ENCODE measurements at places on chromosomes 4 and X.

DNA sequence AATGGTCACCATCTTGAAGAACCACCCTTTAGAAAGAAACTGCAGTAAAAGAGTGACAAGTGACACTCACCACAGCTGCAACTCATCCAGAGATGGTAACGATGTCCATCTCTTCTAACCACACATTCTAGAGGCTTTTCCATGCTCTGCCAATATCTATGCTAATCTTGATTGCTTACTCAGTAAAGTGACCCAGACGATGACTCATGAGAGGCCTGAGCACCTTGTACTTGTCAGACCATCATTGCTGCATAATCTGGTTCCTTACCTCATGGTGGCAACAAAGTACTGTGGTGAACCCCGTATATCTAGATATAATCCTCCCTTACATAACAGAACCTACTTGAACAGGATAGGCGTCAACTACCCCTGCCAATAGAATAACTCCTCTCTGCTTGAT, 75.6 kb downstream of the CCNG2 start:
- no peak for DNase-seq

DNA sequence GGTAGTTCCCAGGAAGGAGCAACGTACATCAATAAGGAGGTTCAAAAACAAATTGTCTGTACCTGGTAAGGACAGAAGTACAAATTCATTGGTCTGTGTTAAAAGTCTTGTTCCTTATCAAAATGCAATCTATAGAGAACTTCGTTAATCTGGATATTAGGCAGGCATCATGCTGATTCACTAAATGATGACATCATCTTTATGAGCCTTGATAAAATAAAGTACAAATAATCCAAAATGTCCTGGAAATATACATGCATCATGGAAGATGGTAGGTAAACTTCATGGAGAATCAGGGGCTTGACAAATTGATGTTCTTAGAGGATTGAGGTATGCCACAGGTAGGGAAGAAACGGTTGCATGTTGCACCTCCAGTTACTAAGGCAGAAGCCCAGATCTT, 433.9 kb downstream of the TRIML1 start:
- DNase-seq = no peak

DNA sequence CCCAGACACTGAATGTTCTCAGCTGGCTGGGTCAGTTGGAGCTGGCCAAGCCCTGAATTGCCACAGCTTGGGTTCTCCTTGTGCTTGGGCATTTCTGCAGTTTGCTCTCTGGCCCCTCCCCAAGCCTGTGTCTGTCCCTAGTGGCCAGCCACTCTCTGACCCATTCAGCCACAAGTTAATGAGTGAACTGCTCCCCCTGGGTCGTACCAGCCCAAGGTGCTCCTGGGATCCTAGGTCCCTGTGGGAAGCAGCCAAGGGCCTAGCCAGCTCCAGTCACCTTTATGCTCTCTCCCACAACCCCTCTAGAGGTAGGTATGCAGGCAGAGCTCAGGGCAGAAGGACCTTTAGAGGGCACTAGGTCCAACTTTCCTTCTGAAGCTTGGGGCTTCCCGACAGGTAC, 51.5 kb downstream of the STARD8 start:
- no peak for DNase-seq

GRCh38 chr4:123114915-123115756, 192.7 kb upstream of the NUDT6 start:
- no peak for DNase-seq

- no peak for DNase-seq
Observed at GRCh38 chr4:177351622-177352244, 42.1 kb downstream of the NEIL3 start.

DNA sequence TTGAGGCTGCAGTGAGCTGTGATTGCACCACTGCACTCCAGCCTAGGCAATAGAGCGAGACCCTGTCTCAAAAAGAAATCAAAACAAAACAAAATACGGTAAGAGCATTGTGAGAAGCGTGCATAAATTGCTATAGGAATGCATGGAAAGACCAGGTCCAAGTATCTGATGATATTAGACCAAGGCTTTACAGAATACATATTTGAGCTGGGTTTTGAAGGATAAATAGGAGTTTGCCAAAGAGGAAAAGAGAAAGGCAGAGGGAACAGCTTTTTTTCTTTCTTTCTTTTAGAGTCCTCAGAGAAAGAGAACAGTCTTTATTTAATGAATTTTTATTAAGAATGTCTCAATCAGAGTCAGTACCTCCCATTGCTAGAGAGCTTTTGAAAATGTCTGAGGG, 79.5 kb upstream of the PRPS1 start:
- DNase-seq = no peak

- DNase-seq = no peak
Observed at GRCh38 chrX:126394681-126395080, 157.9 kb downstream of the DCAF12L1 start.

DNA sequence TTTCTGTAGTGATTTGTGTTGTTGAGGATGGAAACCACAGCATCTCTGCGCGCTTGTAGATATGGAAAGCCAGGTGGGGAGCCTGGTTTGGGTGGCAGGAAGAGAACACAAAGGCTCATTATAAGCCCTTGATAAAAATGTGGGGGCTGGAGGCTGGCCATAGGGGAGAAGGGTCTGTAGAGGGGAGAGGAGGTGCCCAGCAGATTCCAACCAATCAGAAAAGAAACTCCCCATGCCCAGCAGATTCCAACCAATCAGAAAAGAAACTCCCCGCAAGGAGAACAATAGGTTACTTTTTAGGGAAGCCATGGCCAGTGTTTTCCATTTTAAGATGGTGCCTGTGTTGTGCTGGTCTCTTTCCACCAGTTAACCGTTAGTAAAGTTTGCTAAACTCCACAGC, 9.8 kb upstream of the CENPU start:
- no peak for DNase-seq

DNA sequence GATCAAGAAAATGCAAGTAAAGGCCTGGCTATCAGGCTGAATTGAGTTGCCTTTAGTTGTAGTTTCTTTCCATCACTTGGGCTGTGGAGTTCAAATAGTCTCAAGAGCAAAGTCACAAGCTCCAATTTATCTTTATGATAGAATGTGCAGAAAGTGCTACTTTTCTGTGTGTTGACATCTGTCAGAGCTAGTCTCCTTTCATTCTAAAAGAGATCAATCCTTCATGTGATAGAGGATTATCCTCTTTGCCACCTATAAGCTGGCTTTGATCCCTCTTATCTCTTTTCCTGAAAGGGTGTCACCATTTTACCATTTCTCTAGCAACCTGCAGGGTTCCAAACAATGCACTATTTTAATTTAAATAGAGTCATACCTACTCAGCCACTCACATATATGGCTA, 224.9 kb downstream of the TEX13A start:
- DNase-seq = no peak

- no peak for DNase-seq
Observed at GRCh38 chr4:169756971-169757574, 671 bp downstream of the HPF1 start.

GRCh38 chrX:109997786-109998452, 5.0 kb upstream of the TMEM164 start:
- no peak for DNase-seq

- no peak for DNase-seq
Observed at GRCh38 chr4:26520728-26521450, 30.6 kb upstream of the CCKAR start.

GRCh38 chrX:10074241-10074941, 82.4 kb upstream of the CLCN4 start:
- no peak for DNase-seq

GRCh38 chr4:138488533-138488932, 246.4 kb upstream of the SLC7A11 start:
- DNase-seq = no peak
